ENCODE measurements at places on chromosomes 7 and 10. TPM values are rescaled to one million over a fixed set of nuclear protein-coding genes. Genes with fewer than 3 reads are reported as not detected.

Gene MMRN2
- total RNA-seq = 96.3 TPM

Gene STK31
- total RNA-seq = 0.22 TPM

Gene ASAH2
- 0.22 TPM for total RNA-seq

Gene MCU
- total RNA-seq = 22.0 TPM

Gene CLCN1
- total RNA-seq = not detected

Gene MYOZ1
- not detected for total RNA-seq

Gene MUC3A
- total RNA-seq = not detected

Gene CRYGN
- not detected for total RNA-seq

Gene CALCR
- total RNA-seq = not detected

Gene RGS10
- total RNA-seq = 8.7 TPM

Gene INTS1
- 24.4 TPM for total RNA-seq

Gene TMEM26
- under 0.01 TPM for total RNA-seq

Gene GRM3
- not detected for total RNA-seq

Gene GNB2
- 76.4 TPM for total RNA-seq

Gene GOLGA7B
- total RNA-seq = under 0.01 TPM

Gene NKX2-3
- not detected for total RNA-seq

Gene TMEM270
- not detected for total RNA-seq

Gene UBTD1
- 41.6 TPM for total RNA-seq

Gene KLF6
- 63.2 TPM for total RNA-seq

Gene HOXA4
- 0.22 TPM for total RNA-seq

Gene ZNF22
- total RNA-seq = 30.1 TPM

Gene SORCS1
- not detected for total RNA-seq

Gene KNDC1
- 0.20 TPM for total RNA-seq

DNA sequence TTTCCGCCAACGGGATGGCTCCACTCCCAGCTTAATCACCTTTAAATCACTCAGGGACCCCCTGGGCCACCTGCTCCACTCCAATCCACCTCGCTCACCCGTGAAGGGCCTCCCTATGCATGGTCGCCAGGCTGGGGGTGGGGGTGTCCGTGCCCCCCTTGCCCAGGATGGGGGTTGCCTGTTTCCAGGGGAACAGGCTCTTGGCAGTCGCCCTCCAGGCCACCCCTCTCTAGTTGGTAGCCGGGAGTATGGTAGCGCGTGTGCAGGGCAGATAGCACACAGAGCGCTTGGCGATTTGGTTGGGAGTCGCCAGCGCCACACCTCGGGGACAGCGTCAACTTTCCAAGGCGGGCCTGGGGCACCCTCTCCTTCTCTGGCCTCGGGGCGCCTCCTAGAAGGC lies 134.9 kb upstream of the ZNF92 start:
- no peak for DNase-seq

DNA sequence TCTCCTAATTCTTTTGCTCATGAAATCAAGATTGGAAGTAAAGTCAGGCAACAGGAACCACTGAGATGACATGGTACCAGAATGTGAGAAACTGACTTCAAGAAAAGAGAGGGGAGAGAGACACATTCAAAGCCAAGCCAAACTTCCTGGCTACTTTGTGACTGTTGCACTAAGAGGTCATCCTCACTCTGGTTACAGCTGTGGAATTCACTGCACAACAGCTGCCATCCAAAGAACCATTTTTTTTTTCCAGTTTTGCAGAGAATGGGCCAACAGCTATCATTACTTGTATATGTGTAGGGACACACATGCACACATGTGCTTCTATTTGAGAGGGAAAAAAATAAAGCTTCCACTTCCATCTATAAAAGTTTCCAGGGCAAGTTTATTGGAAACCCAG lies 203.5 kb downstream of the GLI3 start:
- DNase-seq = no peak

- no peak for DNase-seq
These were observed 31.2 kb downstream of the SMNDC1 start for GRCh38 chr10:110273474-110273873.

DNA sequence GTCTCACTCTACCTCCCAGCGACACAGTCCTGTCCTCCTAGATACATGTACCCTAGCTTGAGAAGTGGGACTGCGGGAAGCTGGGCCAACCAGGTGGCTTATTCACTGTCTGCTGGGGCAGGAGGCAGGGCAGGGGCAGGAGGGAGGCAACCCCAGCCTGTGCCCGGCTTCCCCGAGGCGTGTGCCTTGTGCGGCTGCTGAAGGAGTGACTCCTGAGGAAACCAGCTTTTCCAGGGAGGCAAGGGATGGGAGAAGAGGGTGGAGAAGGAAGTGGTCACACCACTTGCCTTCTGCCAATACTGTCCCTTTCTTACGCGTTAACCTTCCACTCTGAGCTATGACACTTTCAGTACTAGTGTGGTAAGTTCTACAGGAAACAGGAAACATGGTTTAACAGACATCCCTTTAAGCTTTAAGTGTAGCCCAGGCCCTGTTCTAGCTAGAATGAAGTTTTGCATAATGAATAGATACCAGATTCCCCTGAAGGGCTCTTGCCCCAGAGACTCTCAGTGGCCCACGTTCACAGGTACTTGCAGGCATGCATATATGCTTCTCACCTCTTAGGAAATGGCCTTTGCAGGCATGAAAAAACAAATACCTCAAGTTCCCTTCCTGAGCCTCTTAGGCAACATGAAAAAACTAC lies 40.6 kb downstream of the SYPL1 start:
- peak; percentile 51 for DNase-seq

GRCh38 chr10:11404901-11405300 lies 206.5 kb downstream of the USP6NL start:
- no peak for DNase-seq

GRCh38 chr7:158782761-158783401 lies 46.4 kb downstream of the ESYT2 start:
- DNase-seq = peak; percentile 92

- no peak for DNase-seq
These were observed 183.9 kb downstream of the THSD7A start for GRCh38 chr7:11648101-11648500.

GRCh38 chr7:84985073-84985784 lies 201.6 kb downstream of the SEMA3D start:
- DNase-seq = no peak

- DNase-seq = no peak
These were observed 115.3 kb upstream of the MYO3A start for GRCh38 chr10:25818751-25819150.

DNA sequence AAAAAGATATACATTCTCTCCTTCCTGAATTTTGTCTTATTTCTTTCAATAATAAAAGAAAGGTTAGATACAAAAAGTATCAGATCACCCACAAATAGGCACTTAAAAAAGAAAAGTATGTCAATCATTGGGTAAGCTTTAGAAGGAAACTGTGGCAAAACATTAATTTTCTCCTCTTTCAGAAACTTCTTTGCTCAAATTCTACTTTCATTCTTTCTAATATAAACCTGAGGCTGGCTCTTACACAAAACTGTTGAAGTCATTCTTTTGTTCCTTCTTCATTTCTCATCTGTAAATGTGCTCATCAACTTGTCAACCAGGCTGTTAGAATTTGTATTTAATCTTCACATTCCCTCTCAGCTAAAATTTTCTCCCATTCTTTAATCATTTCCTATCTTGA lies 124.6 kb downstream of the LRRN3 start:
- DNase-seq = no peak

- DNase-seq = no peak
These were observed 281.1 kb downstream of the CDK14 start for GRCh38 chr7:90877201-90877600.

DNA sequence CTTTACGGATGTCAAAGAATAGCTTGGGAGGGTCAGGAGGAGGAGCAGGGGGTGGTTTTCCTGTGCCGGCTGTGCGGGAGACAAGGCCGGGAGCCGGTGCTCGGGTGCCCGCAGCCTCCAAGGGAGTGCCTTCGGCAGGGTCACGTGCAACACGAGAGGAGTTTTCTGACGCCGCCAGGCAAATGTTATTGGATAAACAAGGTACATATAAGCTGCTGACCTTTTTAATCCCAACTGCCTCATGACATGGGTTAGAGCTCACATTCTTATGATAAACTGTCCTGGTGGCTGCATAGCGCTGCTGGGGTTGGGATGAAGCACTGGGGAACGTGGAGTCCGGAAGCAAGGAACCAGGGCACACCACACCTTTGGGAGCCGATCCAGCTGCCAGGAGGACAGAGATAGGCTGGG lies 124.8 kb upstream of the PDLIM1 start:
- DNase-seq = no peak

DNA sequence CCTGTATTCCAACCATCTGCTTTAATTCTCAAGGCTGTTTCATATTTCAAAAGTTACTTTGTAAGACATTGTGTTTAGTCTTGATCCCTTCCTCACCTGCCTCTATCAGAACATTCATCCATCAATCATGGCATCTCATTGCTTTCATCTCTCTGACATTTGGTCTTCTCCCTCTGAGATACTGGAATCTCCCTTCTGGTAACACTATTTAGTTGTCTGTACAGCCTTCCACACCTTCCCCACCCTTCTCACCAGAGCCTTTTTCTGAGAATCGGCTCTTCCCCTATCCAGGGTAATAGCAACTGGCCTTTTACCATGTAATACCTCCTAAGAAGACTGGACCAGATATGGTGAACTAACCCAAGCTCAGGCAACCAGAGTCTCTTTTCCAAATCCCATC lies 10.1 kb downstream of the CACNA2D1 start:
- DNase-seq = no peak

GRCh38 chr7:47932466-47933037 lies 15.7 kb downstream of the PKD1L1 start:
- no peak for DNase-seq

DNA sequence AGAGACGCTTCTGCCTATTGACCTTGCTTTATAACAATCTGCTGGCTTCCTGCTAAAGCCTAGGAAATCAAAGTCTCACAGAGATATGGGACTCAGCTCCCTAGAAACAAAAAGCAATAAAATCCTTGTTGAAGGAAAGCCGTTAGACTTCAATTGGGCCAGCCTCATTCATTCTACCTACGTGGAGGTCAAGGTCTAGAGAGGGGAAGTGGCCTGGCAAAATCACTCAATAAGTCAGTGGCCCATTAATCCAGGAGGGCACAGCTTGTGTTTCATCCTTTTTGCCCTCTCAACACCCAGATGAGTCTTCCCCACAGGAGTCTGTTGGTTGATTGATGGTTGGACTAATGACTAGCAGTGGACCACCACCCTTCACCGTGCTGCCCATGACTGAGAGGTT lies 40.5 kb upstream of the ACSL5 start:
- no peak for DNase-seq

- no peak for DNase-seq
These were observed 3.8 kb upstream of the TECTB start for GRCh38 chr10:112279433-112279832.

GRCh38 chr10:30758338-30758737 lies 128.8 kb upstream of the LYZL2 start:
- no peak for DNase-seq

- DNase-seq = no peak
These were observed 92.6 kb downstream of the SPAG6 start for GRCh38 chr10:22437620-22438588.

DNA sequence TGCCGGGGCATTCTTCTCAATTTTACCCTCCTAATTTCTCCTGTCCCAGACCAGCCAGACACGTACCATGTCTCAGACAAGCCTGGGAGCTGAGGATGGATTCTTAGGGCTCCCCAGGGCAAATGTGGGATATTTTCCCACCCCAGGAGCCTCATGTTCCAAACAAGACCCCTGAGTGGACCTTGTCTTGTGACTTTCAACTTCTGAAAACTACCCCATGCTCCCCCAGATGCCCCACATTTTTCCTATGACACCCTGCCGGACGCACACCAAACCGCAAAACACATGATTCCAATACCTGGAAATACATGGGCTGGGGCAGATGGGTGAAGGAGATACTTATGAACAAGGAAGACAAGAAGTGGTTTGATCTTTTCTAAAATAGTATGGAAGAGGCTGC lies 874 bp downstream of the GIMAP5 start:
- DNase-seq = no peak

- peak; percentile 28 for DNase-seq
These were observed 9.0 kb upstream of the POR start for GRCh38 chr7:75905785-75906604.

GRCh38 chr7:34751725-34752643 lies 94.0 kb downstream of the NPSR1 start:
- DNase-seq = no peak

DNA sequence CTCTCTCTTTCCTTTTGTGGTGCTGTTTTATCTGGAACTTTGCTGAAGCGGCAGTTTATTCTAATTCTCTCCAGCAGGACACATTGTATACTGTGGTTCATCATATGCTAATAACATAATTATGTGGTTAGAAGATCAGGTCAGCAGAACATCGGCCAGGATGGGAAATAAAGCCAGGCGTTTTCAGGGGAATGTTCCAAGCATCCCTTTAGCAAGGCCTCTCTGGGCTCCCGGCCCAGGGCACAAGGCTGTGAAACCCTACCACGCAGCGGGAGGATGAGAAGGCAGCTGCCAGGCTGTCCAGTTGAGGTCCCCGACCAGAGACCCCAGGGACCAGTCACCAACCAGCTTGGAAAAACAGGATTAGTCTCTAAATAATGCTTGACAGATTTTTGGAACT lies 112.2 kb upstream of the GALNT17 start:
- DNase-seq = no peak

DNA sequence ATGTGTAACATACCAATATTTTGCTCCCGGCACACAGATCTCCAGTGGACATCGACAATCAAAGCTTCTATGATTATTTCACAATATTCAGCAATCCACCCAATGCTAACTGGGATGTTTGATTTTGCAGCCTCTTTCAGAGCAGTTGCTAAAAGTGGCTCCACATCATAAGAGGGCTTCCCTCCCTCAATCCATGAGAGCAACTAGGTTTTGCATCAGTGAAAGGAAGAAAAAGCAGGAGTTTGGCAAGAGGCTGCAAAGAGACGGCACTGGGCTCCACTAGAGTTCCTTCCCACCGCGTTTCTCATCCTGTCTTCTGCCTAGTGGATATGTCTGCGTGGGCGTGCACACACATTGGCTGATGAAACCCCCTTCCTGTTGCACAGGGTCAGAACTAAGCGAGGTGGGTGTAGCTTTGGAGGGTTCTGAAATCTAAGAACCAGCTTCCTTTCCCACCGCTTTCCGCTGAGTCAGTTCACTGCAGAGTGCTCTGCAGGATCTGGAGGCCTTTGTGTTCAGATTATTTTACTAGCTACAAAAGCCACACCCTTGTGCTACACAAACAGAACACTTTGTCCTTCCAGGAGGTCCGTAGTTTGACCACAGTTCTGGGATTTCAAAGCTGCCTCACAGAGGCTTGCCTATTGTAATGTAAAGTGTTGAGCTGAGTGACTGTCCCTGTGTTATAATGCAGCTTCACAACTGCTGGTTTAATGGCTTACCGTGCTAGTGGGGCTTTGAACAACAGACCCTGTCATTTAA lies 28.1 kb downstream of the ARL4A start:
- DNase-seq = peak; percentile 95

DNA sequence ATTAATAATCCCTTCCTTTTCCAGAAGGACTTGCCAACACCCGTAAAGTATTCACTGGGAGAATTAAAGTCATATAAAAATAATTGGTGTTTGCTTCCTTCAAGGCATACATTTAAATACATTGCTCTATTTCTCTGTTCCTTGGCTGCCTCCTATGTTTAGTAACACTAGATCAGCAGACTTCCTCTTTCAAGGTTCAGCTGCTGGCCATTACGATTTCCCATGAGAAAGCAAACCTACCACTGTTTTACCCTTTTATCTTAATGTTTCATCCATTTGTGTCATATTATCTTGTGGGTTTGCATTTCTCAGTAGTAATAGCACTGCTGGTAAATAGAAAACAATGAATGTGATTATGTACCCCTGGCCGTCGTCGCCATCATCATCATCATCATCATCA lies 313.8 kb upstream of the BMPER start:
- DNase-seq = peak; percentile 61
